ENCODE measurements at places on chromosomes 3 and 15. TPM values are rescaled to one million over a fixed set of nuclear protein-coding genes. Genes with fewer than 3 reads are reported as not detected.

Gene OR5K2
- total RNA-seq, result not detected

Gene SEMA5B
- 2.3 TPM for total RNA-seq

Gene DUOX1
- 85.5 TPM for total RNA-seq

Gene PRR20G
- not detected for total RNA-seq

Gene ELL3
- 2.9 TPM for total RNA-seq

Gene ACKR2
- total RNA-seq, result 17.2 TPM

Gene P2RY12
- 0.94 TPM for total RNA-seq

Gene AGTR1
- total RNA-seq, result 4.6 TPM

Gene SCG5
- 0.81 TPM for total RNA-seq

Gene PLXNA1
- 43.0 TPM for total RNA-seq

Gene FANCD2OS
- total RNA-seq, result not detected

Gene IQCF5
- total RNA-seq, result not detected

Gene TM2D3
- 46.6 TPM for total RNA-seq

Gene GOLGA8Q
- total RNA-seq, result 2.3 TPM

Gene INAFM2
- 26.2 TPM for total RNA-seq

Gene DGKG
- total RNA-seq, result 16.2 TPM

All from ureter (tissue), 1 donor.